ENCODE measurements at places on chromosomes 6 and 20.

- DNase-seq: no peak
These were observed 73.9 kb downstream of the GFOD1 start for GRCh38 chr6:13413466-13413862.

DNA sequence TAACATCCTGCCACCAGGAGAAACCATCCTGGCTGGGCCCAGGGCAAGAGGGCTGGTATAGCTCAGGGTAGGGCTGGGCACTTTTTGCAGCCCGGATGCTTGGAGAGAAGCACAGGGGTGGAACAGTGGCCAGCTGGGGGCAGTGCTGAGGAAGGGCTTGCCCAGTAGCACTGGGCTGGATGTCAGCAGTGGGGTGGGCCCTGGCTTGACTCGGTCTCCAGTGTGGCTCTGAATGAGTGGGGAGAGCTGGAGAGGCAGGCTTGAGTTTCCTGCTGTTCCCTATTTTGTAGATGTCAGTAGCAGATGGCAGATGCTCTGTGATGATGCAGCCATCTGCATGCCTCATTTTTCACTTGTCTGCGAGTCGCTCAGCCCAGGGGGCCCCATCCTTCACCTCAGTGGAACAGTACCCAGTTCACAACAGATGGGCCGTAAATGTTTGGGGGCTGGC, 56.3 kb upstream of the TULP1 start:
- peak; percentile 58 for DNase-seq

GRCh38 chr6:81748994-81749393, 3.5 kb downstream of the TENT5A start:
- no peak for DNase-seq

- no peak for DNase-seq
These were observed 27.6 kb upstream of the RBL1 start for GRCh38 chr20:37123441-37123840.

- no peak for DNase-seq
These were observed 1028.5 kb downstream of the KIF16B start for GRCh38 chr20:15544742-15545141.

DNA sequence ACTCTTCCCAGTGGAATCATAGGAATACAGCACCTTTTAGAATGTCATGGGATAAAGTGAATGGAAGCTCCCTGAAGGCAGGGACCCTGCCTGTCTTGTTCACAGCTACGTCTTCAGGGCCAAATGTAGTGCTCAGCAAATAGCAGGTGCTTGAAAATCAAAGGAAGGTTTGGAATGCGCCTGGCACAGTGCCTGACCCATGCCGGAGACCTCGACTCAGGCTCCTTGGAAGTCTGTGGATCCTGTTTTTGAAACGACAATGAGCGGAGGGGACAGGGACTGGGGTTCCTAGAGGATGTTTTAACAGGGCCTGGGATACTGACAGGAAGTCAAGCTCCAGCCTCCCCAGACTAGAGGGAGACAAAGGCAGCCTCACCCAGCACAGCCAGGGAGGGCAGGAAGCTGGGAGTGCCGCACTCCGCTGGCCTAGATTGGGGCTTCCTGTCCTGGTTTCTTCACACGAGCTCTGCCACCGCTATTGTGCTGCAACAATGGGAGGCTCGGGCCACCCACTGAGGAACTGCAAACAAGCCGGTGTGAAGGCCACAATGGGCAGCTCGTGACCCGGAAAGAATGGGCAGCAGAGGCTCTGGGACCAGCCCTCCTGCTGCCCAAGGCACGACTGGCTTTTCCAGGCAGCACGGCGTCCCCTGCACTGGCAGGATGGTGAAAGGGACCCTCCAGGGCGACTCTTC, 76.7 kb downstream of the PREX1 start:
- DNase-seq: peak; percentile 46

- DNase-seq: peak; percentile 52
These were observed 48.1 kb downstream of the CHMP4B start for GRCh38 chr20:33859157-33859695.

- no peak for DNase-seq
These were observed 293.8 kb downstream of the FRK start for GRCh38 chr6:115766745-115767462.

DNA sequence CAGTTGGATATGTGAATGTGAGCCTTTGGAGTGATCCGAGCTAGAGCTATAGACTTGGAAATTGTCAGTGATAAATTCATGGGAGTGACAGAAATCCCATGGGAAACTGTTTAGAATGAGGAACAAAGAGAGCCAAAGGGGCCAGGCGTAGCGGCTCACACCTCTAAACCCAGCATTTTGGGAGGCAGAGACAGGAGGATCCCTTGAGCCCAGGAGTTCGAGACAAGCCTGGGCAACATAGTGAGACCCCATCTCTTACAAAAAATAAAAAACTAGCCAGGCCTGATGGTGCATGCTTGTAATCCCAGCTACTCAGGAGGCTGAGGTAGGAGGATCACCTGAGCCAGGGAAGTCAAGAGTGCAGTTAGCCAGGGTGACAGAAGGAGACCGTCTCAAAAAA, 39.3 kb upstream of the SOX4 start:
- DNase-seq: no peak

DNA sequence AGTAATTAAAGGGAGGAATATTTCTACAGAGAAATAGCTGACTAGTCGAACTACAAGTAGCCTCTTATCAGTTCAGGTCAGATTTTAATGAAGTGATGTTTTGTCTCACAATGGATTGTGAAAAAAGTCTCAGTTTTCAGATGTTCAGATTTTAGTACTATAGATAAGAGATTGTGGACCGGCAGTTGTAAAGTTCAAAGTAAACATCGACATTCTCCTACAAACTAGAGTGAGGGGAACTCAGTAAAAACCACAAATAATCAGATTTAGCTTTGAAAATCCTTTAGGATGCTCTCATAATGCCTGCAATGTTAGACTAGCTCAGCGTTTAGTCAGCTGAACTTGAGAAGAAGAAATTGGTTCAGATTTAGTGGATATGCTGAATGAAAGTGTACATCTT, 39.9 kb downstream of the RCAN2 start:
- no peak for DNase-seq

DNA sequence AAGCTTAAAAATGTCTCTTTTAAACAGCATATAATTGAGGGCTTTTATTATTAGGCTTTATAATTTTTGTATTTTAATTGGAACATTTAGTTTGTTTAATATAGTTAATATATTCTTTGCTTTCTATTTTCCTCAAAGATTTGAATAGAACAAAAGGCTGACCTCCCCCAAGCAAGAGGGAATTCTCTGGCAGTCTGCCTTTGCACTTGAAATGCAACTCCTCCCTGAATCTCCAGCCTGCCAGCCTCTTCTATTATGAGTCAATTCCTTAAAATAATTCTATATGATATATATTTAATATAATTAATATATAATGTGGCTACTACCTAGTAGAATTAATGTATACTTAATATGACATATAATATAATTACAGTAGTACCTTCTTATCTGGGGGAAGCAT, 69.2 kb downstream of the PTPRA start:
- no peak for DNase-seq

GRCh38 chr20:41991412-41991811, 373.2 kb upstream of the CHD6 start:
- DNase-seq: no peak

DNA sequence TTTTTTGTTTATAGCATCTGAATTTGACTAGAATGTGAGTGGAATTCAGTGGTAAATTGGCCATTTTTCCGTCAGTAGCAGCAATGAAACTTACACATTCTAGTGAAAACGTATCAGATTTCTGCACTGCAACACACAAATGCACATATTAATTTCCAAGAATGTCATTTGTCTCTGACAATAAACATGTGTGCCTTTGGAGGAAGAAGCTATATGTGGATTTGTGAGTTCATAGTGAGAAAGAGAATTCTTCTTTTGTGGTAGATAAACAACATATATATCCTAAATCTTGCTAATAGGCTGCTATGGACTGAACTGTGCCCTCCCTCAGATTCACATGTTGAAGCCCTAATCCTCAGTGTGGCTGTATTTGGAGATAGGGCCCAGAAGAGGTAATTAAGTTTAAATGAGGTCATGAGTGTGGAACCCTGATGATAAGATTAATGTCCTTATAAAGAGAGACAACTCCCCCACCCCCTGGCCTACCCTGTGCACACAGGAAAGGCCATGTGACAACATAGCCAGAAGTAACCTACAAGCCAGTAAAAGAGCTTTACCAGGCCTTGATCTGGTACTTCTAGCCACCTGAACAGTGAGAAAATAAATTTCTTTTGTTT, 200.2 kb upstream of the EYA4 start:
- no peak for DNase-seq

DNA sequence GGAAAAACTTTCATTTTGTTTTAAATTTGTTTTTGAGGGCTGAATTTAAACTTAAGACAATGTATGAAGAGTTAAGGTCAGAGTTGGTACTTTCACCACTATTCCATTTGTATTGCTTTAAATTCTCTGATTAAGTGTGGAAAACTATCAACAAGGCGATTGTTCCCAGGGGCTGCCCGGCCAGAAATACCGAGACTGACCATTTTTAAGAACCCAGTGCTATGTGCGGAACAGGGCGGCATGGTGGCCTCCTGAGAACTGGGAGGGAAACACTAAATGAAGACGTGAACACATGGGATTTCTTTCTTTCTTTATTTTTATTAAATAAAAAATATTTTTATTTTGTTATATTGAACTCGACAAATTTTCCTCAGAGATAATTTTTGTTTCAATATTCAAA, 221.2 kb upstream of the QKI start:
- DNase-seq: no peak

GRCh38 chr6:143941852-143942627, 66.0 kb downstream of the PLAGL1 start:
- DNase-seq: peak; percentile 69

DNA sequence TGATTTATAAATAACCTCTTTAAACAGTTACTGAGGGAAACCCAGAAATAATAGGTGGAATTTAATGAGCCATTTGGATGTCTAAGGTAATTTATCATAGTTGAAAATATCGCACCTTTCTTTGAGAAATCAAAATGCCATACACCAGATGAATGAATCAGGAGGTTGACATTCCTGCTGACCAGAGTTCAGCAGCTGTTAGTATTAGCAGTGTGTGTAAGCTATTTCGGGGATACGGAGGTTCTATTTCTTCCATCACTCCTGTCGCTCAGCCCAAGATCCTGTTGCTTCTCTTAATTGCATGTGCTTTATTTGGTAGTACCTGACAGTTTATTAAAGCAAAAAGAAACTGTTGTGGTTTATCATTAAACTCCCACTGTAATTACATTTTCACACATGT, 67.1 kb downstream of the HDGFL1 start:
- no peak for DNase-seq

GRCh38 chr6:17334265-17334664, 53.1 kb downstream of the RBM24 start:
- DNase-seq: no peak

DNA sequence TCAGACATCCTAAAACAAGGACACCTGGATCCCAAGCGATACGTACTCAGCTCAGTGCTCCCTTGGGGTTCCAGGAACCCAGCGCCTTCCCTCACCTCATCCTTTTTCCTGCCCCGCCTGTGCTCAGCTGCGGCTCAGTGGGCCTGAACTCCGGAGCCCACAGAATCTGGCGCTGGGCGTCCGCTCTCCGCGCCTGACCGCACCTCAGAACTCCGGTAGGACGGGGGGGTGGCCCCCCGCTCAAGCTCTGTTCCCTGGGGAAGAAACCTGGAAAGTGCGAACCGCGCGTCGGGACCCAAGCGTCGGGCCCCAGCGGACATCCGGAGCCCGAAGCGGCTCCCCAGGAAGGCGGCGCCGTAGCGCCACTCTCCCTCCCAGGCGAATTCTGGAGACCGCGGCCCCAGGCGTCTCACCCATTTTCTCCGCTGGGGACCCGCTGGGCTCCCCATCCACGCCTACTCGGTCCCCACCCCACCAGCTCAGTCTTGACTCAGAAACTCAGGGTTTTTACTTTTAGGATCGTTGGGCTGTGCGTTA, 336 bp upstream of the LY6G5C start:
- DNase-seq: peak; percentile 61

- DNase-seq: no peak
These were observed 4.7 kb downstream of the RTEL1 start for GRCh38 chr20:63662813-63663189.

GRCh38 chr6:112920994-112921393, 573.9 kb downstream of the RFPL4B start:
- no peak for DNase-seq

DNA sequence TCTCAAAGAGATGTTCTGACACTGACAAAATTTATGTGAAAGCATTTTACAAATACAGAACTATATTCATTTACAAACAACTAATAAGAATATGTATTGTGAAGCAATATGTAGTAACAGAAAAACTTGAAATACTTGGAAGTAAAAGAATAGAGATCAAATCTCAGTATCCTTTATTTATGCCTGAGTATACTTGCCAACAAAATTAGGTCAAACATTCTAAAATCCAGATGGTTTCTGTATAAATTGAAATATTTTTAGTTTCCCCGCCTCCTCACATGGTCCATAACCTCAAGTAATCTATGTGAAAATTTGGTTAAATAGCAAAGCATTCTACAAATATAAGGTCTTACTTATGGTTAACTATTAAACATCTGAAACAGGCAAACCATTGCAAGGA, 545.4 kb downstream of the EYS start:
- DNase-seq: no peak

DNA sequence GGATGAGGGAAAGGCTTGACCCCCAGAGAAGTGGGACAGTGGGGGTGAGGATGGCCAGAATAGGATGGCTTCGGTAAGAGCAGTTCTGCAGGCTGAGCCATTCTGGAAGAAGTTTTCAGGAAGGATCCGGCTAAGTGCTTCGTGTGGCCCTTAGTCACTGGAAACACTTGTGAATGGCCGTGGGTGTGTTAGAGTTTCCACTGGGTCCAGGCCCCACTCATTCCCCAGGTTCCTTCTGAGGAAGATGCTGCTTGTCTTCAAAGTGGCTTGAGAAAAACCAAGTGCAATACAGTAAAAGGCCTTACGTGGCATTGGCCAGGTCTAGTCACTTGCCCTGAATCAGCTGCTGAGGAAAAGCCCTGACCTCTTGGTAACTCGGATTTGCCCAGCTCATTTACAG, 27.9 kb downstream of the MANBAL start:
- no peak for DNase-seq

DNA sequence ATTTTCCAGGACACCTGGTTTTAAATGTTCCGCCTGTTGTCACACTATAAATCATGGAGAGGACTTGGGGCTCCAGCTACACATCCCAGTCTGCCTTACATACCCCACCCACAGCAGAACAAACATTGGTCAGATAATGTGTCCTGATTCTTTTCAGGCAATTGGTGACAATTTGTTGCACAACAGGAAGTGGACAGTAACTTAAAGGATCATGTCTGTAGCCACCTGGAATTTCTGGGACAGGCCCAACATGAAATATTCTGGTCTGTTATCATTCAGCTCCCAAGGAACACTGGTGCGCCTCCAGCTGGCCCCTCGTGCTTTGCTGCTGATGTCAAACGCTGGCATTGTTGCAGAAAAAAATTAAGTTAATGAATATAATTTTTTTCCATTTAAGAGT, 117.2 kb downstream of the SOBP start:
- no peak for DNase-seq

GRCh38 chr6:26097268-26097875, 10.1 kb downstream of the HFE start:
- peak; percentile 69 for DNase-seq

GRCh38 chr6:148240461-148240840, 102.2 kb upstream of the SASH1 start:
- DNase-seq: no peak

GRCh38 chr6:28134015-28134414, 7.7 kb upstream of the ZKSCAN8 start:
- no peak for DNase-seq

GRCh38 chr6:152575621-152576150, 61.5 kb downstream of the SYNE1 start:
- no peak for DNase-seq
